ENCODE measurements at places on chromosomes 16 and 17. TPM values are rescaled to one million over a fixed set of nuclear protein-coding genes. Genes with fewer than 3 reads are reported as not detected.

GRCh38 chr17:49029801-49030200, 32.6 kb downstream of the IGF2BP1 start:
- no peaks in the 10 kb centered on the region for H3K27me3 ChIP-seq
- H3K36me3 ChIP-seq = peaks cover 14% of the 10 kb centered on the region
- H3K4me3 ChIP-seq = no peak overlapping the region
- peaks cover 35% of the 10 kb centered on the region for H3K4me1 ChIP-seq
- DNase-seq = no peak
- H3K27ac ChIP-seq = no peak overlapping the region

Gene AIPL1
- total RNA-seq = not detected

DNA sequence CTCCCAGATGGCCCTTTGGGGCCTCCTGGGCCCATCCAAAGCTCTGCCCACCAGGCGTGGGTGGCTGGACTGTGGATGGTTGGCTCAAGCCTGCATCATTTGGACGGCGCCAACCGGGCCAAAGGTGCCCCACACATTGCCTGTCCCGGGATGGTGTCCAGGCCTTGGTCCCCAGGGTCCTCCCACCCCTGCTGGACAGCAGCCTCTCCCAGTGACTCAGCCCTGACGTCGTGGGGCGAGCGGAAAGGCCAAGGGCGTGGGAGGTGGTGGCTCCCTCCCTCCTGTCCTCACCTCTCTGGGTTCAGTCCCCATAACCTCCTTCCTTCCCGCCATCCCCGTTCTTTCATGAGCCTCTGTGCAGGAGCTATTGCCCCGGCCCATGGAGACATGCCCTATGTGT, 42.1 kb upstream of the DLX4 start:
- H3K36me3 ChIP-seq = no peaks in the 10 kb centered on the region
- H3K27ac ChIP-seq = no peak overlapping the region
- DNase-seq = no peak
- no peaks in the 10 kb centered on the region for H3K27me3 ChIP-seq

GRCh38 chr16:69928856-69929400, 22.2 kb upstream of the CLEC18A start:
- no peaks in the 10 kb centered on the region for H3K4me1 ChIP-seq
- H3K27ac ChIP-seq = peak overlapping the region; percentile 45
- H3K4me3 ChIP-seq = no peak overlapping the region
- no peaks in the 10 kb centered on the region for H3K27me3 ChIP-seq

GRCh38 chr17:38540514-38541045, 65.2 kb downstream of the SRCIN1 start:
- no peaks in the 10 kb centered on the region for H3K36me3 ChIP-seq
- no peak overlapping the region for H3K4me3 ChIP-seq
- H3K27me3 ChIP-seq = no peaks in the 10 kb centered on the region
- H3K27ac ChIP-seq = no peak overlapping the region
- DNase-seq = no peak

DNA sequence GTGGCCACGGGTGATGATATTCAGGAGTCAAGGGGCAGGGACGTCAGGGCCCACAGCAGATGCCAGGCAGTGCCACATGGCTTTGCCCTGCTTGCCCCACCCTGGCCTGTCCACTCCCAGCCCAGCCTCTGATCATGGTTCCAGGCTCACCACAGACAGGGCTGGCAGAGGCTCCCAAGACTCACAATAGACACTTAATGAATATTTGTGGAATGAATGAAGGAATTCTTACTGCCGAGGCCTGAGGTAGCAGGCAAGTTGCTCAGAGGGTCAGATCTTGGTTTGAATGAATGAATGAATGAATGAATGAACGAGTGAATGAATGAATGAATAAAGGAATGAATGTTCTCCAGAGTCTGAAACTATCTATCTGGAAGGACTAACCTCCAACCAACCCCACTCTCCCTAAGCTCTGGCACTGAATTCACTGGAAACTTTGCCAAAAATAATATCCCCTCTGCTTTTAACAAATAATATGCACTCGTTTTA, 60.9 kb downstream of the RAI1 start:
- no peaks in the 10 kb centered on the region for H3K36me3 ChIP-seq
- H3K4me3 ChIP-seq = no peak overlapping the region
- peaks cover 8% of the 10 kb centered on the region for H3K4me1 ChIP-seq

DNA sequence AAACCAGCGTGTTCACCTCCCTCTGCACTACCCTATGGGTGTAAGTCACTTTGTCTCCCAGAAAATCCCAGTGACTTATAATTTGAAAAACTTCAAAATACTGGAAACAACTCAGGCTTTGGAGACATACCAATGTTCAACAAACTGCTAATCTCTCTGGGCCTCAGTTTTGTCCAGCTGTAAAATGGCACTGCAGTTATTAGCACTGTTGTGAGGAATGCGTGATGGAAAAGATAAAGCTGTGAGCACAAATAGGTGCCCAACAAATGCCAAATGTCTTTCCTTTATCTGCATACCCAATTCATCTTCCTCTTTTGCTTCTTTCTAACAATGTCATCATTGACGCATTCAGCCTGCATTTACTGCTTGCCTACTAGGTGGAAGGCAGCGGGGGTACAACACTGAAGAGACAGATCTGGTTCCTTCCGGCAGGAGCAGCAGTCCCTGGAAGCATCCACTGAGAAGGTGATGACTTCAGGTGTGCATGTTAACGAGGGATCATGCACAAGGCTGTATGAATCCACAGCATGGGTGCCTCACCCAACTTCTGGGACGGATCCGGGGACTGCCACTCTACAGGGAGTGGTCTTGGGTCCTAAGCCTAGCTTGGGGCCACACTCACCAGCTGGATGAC, 63.4 kb downstream of the CYTH1 start:
- no peaks in the 10 kb centered on the region for H3K27me3 ChIP-seq
- no peak for DNase-seq
- H3K4me1 ChIP-seq = peaks cover 20% of the 10 kb centered on the region
- no peak overlapping the region for H3K4me3 ChIP-seq
- 0 out of 2 replicates have a peak, but pooled peaks cover 1% of the 10 kb centered on the region for H3K36me3 ChIP-seq
- H3K27ac ChIP-seq = no peak overlapping the region

DNA sequence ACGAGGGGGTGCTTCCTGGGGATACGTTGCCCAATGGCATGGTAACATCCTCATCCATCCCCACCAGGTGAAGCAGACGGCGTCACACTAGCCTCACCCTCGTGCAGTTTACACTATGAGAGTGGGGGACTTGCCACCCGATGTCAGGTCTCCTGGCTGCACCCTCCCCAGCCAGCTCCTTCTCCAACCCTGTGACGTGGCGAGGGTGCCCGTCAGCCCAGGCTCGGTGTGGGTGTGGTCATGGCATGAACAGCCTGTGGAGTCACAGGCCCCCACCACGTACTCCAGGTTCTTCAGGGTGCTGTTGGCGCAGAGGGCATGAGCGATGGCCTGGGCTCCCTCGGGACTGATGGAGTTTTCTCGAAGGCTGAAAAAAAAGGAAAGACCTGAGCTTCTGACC, 28.3 kb downstream of the NLRC3 start:
- H3K4me1 ChIP-seq = 0 out of 2 replicates have a peak, but pooled peaks cover 5% of the 10 kb centered on the region
- H3K27me3 ChIP-seq = no peaks in the 10 kb centered on the region
- H3K27ac ChIP-seq = no peak overlapping the region
- DNase-seq = no peak
- no peaks in the 10 kb centered on the region for H3K36me3 ChIP-seq

Gene GSDMA
- total RNA-seq = not detected

Gene SLC25A11
- 40.1 TPM for total RNA-seq

DNA sequence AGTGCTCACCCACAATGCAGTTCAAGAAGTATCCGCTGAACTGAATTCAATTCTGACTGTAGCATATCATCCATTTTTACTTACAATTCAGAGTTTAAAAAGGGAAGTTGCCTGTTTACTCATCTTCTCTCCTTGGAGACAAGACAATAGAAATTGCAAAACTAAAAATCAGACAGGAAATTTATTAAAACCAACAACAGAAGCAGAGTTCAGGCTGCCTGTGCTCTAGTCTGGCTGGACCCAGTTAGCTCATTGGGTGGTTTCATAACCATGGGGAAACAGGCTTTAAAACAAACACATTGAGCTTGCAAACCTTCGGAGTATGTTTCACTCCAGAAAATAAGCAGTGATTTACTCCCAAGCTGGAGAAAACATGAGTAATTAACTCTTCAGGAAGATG, 321.4 kb downstream of the GRIN2A start:
- no peak overlapping the region for H3K27ac ChIP-seq
- H3K36me3 ChIP-seq = no peaks in the 10 kb centered on the region
- DNase-seq = no peak
- H3K4me1 ChIP-seq = no peaks in the 10 kb centered on the region
- H3K27me3 ChIP-seq = no peaks in the 10 kb centered on the region

DNA sequence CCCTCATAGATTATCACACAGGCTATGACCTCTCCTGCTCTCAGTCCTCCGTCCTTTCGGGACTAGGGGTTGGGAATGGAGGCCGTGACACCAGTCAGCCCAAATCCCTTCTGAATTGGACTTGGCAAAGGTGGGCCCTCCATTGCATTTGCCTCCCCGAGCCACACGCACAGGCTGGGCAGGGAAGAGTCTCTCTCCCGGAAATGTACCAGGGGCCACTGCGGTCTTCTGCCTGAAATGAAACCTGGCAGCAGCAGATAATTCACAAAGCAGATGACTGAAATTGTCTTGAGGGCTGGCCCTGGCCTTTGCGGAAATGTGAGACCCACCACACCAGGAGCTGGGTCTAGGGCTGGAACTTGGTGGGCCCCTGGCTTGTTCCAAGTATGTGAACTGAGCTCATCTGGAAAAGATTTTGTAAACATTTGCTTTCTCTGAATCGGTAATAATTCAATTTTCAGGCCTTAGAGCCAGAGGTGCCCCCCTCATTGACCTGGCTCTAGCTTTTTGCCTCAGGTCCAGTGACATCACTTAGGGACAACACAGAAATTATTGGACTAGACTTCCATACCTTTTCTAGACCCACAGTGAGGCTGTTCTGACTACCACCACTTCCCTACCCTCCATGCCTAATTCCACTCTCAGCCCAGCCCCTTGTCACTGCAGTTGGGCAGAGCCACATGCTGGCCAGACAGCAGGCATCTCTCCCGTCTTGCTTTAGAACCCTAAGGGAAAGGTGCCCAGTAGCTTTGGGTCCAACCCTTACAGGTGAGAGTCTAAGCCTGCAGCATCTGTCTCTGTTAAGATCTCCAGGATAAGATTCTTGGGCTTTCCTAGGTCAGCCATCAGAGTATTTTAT, 75.2 kb downstream of the CCDC182 start:
- DNase-seq = no peak
- no peaks in the 10 kb centered on the region for H3K27me3 ChIP-seq
- no peak overlapping the region for H3K4me3 ChIP-seq
- no peaks in the 10 kb centered on the region for H3K4me1 ChIP-seq
- peaks cover 4% of the 10 kb centered on the region for H3K36me3 ChIP-seq
- no peak overlapping the region for H3K27ac ChIP-seq
